ENCODE measurements at places on chromosomes 1 and 21. TPM values are rescaled to one million over a fixed set of nuclear protein-coding genes. Genes with fewer than 3 reads are reported as not detected.

DNA sequence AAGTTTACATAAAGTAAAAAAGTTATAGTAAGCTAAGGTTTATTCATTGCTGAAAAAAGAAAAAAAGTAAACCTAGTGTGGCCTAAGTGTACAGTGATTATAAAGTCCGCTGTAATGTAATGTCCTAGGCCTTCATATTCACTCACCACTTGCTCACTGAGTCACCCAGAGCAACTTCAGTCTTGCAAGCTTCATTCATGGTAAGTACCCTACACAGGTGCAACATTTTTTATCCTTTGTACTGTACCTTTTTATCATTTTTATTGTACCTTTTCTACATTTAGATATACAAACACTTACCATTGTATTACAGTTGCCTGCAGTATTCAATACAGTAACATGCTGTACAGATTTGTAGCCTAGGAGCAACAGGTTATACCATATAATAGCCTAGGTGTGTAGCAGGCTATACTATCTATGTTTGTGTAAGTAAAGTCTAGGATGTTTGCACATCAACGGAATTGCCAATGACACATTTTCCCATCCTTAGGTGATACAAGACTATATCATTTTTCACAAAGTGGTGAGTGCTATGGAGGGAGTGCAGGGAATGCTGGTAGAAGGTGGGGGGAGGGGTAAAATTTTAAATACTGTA lies 58.0 kb upstream of the DMRTA2 start:
- no peaks in the 10 kb centered on the region for H3K27me3 ChIP-seq
- DNase-seq = no peak
- H3K27ac ChIP-seq = no peak overlapping the region
- peaks cover 22% of the 10 kb centered on the region for H3K36me3 ChIP-seq
- no peak overlapping the region for H3K4me3 ChIP-seq
- no peaks in the 10 kb centered on the region for H3K4me1 ChIP-seq

DNA sequence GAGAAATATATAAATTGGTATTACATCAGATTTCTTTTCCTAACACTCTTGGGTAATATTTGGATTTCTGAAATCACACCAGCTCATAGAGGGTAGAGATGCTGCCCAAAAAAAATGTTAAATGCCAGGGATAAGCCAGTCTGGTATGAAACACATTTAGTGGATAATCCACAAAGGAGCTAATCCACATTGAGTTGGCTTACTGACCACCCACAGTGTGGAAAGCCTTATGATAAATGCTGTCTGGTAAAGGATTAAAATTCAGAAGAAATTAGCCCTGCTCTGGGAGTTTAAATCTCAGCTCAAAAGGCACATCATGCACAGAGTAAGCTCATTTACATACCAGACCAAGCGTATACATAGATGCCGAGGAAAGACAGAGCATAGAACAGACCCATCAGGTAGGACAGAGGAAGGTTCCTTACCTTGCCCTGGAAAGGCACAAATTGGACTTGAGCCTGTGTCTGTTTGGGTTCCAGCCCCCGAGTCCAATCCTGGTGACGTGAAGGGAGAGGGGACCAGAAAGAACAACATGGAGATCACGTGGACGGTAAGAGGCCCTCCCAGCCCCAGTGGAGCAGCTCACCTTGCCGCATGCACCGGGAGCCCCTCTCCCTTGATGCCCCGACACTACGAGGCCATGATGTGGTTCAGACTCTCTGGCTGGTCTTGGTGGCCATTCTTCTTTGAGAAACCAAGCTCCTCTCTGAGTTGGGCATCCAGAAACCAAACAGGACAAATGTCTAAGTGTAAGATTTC lies 62.9 kb upstream of the CNTN2 start:
- H3K36me3 ChIP-seq = no peaks in the 10 kb centered on the region
- no peak overlapping the region for H3K4me3 ChIP-seq
- peaks cover 65% of the 10 kb centered on the region for H3K27me3 ChIP-seq

DNA sequence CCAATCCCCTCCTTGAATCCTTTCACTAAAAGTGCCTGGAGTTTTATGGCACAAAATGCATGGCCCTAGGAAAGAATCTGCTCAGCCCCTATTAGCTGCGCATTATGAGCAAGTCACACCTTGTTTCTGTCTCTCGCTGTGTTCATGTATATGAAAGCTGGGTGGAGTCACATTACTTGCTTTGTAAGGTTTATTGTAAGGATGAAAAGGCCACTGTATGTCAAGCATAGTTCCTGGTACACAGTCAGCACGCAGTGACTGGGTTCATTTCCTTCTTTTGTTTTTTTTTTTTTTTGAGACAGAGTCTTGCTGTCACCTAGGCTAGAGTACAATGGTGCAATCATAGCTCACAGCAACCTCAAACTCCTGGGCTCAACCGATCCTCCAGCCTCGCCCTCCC lies 6.7 kb upstream of the SLC9A1 start:
- H3K4me3 ChIP-seq = no peak overlapping the region
- no peaks in the 10 kb centered on the region for H3K36me3 ChIP-seq
- DNase-seq = no peak
- no peak overlapping the region for H3K27ac ChIP-seq

DNA sequence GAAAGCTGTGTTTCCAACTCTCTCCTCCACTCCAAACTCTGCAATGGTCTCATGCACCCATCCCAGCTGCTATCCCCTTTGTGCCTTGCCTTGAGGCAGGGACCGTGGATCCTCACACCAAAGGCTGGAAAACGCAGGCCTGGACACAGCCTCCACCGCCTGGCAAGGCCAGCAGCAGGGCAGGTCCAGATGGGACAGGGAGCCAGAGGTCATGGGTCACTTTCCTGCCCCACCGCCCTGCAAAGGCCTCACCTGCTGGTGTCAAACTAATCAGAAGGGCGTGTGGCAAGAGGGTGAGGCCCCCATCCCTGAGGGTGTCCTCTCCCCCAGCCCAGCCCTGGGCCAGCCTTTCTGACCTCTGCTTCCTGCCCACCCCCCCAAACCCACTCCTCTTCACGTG lies 106.3 kb downstream of the PAX7 start:
- no peak for DNase-seq
- H3K4me3 ChIP-seq = no peak overlapping the region
- no peak overlapping the region for H3K27ac ChIP-seq
- H3K4me1 ChIP-seq = no peaks in the 10 kb centered on the region
- no peaks in the 10 kb centered on the region for H3K36me3 ChIP-seq
- peaks cover 79% of the 10 kb centered on the region for H3K27me3 ChIP-seq

PODN gene
- not detected for total RNA-seq

TMEM82 gene
- not detected for total RNA-seq

PAQR6 gene
- total RNA-seq = 1.0 TPM

LRRN2 gene
- total RNA-seq = not detected

EVA1C gene
- not detected for total RNA-seq

CYP4Z1 gene
- not detected for total RNA-seq
